ENCODE measurements at places on chromosomes 5 and 9.

GRCh38 chr9:106892632-106893031, 29.7 kb downstream of the ZNF462 start:
- DNase-seq, result peak; percentile 79

GRCh38 chr5:120657104-120657503, 193.0 kb downstream of the PRR16 start:
- no peak for DNase-seq

DNA sequence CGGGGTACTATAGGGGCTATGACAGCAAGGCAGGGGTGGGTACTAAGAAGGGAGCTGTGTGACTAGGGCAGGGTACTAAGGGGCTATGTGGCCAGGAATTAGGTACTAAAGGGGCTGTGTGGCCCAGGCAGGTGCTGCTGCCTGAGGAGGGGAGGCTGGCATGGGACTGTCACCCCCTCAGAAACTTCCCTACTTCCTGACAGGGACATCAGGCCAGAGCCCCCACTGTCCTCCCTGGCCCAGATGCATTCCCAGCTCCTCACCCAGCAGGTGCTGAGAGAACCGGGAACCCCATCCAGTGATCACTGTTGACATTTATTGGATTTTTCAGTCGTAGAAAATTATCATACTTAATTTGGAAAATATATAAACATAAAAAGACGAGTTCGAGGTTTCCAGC, 26.6 kb downstream of the IRX2 start:
- no peak for DNase-seq

DNA sequence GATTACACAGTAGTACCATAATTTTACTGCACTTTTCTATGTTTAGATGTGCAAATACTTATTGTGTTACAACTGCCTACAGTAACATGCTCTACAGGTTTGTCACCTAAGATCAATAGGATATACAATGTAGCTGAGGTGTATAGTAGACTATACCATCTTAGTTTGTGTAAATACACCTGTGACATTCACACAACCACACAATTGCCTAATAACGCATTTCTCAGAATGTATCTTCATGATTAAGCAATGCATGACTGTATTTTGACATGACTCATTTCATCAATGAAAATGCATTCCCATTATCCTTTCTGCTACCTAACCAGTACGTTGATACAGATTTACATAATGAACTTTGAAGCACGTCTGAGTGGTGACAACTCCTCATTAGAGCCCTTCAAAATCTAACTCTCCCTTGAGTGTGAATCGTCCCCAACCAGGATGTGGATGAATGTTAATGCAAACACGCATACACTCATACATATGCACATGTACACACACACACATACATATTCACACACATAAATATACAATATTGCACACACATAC, 28.4 kb downstream of the GZMK start:
- DNase-seq, result no peak

DNA sequence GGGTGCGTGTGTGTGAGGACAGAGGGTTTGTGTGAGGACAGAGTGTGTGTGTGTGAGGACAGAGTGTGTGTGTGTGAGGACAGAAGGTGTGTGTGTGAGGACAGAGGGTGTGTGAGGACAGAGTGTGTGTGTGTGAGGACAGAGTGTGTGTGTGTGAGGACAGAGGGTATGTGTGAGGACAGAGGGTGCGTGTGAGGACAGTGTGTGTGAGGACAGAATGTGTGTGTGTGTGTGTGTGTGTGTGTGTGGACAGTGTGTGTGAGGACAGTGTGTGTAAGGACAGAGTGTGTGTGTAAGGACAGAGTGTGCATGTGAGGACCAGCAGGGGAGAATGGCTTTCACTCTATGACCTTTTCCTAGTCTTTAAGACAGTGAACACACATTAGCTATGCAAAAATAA, 63.1 kb upstream of the UBAC1 start:
- no peak for DNase-seq

DNA sequence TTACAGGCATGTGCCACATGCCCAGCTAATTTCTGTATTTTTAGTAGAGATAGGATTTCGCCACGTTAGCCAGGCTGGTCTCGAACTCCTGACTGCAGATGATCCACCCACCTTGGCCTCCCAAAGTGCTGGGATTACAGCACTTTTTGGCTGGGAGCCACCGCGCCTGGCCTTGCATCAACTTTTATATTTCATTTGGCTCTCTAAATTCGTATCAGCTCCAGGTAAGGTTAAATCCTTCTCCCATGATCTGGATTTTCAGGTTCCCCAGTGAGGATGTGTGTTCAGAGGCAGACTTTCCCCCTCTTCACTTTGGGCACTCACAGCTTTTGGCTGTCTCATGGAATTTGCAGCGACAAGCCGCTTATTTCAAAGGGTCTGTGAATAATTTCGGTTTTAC, 16.8 kb upstream of the RNF38 start:
- no peak for DNase-seq

DNA sequence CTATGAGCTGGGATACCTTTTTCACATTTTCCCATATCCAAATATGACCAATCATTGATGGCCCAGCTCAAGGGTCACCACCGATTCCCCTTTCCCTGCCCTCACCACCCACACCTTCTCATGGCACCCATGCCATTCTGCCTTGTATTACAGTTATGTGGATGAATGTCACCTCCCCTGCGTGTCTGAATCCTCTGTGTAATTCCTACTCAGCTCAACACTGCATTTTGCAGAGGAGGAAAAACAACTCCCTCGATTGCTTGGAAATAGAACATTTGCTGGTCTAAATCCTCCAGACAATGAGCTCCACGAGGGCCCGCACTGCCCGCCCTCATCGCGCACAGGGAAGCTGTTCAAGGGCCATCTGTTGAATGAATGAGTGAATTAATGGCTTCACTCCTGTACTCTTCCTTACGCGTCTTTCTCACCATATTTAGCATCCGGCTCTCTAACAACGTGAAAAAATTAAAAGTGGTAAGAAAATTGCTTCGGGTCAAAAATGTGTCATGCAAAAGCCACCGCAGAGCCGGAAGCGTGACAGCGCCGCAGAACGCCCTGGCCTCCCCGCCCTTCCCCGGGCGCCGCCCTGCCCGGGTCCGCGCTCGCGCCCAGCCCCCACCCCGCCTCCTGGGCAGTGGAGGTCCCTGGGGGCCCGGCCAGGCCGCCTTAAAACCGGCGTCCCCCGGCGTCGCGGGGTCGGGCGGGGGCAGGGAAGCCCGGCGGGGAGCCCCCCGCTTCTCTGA, 704 bp downstream of the SUSD1 start:
- no peak for DNase-seq

DNA sequence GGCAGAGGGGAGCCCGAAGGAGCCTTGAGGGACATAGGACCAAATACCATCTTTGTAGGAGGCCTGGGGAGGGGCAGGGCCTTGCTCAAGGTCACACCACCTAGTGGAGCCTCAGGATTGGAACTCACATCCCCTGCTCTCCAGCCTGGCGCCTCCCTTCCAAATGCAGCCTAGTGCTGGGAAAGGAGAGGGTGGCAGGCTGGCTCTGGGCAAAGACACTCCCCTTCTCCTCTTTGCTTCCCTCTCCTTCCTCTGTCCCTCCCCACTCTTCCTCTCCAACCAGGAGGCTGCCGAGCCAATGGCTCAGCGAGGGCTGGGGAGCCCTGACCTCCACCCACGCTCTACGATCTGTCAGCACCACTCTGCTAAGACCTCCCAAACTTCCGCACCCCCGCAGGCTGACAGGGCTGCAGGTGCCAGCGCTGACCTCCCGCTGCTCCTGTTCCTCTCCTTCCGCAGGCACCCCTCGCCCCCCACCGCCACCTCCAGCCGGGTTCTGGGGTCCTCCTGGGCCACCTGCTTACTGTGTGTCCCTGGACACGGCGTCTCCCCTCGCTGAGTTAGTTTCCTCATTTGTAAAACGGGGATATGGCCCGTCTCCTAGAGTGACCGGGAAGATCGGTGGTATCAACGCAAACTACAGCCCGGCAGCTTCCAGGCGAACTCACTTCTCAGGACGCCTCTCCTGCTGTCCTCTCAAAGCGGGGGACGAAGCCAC, 52.9 kb downstream of the C9orf50 start:
- DNase-seq, result no peak

GRCh38 chr9:16612627-16613026, 257.8 kb downstream of the BNC2 start:
- DNase-seq, result no peak

DNA sequence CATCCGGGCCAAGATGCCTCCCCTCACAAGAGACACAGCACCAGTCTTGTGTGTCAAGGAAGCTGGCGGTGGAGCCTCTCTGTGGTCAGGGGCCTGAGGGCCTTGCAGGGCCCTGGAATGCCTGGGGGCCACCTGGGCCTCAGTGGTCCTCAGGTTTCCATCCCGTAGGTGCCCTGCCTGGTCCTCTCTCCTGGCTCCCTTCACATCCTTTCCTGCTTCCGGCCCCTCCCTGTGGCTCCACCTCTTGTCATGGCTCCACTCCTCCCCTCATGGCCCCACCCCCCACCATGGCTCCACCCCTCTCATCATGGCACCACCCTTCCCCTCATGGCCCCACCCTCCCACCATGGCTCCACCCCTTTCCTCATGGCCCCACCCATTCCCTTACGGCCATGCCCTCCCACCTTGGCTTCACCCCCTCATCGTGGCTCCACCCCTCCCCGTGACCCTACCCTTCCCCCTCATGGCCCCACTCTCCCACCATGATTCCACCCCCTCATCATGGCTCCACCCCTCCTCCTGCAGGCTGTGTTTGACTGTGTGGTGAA, 175.8 kb downstream of the CACNA1B start:
- DNase-seq, result no peak

DNA sequence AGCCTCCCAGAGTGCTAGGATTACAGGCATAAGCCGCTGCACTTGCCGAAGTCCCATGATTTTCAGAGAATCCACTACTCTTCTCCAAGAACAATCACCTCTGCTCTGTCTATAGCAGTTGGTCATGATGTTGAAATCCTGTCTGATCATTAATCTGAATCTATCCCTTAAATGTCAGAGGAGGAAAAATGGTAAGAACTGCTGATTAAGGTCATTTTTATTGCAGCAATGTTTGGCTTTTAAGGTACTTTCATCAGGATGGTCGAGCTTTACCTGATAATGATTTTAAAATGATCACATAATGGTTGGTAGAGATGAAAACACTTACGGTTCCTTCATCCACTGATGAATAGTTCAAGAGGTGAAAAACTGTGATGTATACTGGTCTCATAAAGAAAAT, 968.6 kb downstream of the TLE4 start:
- no peak for DNase-seq

- no peak for DNase-seq
Observed at GRCh38 chr5:59061377-59061776, 478.5 kb downstream of the RAB3C start.

GRCh38 chr5:73793911-73794310, 167.9 kb downstream of the ARHGEF28 start:
- DNase-seq, result no peak

GRCh38 chr5:126831156-126831555, 54.2 kb downstream of the LMNB1 start:
- no peak for DNase-seq

GRCh38 chr5:131289738-131290137, 25.9 kb downstream of the CDC42SE2 start:
- DNase-seq, result no peak

GRCh38 chr5:89729623-89730301, 679.8 kb downstream of the CETN3 start:
- DNase-seq, result no peak

DNA sequence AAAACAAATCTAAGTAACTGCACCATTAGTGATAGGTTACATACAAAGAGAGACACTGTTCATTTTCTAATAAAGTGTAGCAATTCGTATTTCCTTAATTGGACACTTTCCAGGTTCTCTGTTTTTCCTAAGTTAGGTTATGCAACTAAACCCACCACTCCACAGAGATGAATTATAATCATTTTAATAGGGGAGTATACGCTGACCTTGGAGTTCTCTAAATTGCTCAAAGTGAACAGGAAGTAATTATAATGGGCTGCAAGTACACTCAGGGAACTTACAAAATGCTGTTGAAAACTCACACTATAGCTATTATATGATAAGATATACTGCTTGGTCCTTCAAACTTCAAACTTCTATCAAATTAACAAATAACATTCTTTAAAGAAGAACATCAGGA, 18.2 kb upstream of the ADCY2 start:
- no peak for DNase-seq

GRCh38 chr5:65020492-65020891, 251.8 kb downstream of the CWC27 start:
- no peak for DNase-seq

- no peak for DNase-seq
Observed at GRCh38 chr5:647727-648126, 35.6 kb downstream of the CEP72 start.

DNA sequence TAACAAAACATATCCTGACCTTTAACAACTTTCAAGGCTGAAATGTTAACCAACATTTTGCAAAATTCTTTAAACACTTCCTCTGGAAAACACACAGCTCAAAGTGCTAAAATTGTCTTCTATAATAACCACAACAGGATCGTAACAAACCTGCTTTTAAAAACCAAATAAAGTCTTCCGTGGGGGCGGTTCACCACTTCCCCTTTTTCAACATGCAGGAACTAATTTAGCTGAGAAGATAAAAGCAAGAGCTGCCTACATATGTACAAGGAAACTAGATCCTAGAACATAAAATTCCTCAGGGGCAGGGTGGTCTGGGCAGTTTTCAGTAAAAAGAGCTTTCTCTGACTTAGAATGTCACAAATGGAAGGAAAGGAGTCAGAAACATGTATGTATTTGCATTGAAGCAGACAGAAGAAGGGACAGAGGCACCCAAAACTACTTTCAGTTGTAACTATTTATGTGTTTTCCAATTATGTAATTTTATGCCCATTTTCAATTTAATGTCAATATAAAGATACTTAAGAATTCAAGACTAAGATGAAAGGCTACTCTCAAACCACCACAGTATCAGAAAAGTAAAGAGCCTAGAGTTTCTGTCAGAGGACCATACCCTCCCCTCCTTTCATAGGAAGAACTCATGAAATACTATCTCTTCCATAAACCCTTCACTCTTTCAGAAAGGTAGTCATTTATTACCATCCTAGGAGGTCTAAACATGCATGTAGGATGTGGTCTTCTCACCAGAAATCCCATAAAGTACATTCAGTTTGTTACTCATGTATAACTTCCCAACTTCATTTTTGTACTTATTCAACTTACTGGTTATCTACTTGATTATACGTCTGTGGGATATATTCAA, 185.9 kb upstream of the RASA1 start:
- DNase-seq, result no peak

DNA sequence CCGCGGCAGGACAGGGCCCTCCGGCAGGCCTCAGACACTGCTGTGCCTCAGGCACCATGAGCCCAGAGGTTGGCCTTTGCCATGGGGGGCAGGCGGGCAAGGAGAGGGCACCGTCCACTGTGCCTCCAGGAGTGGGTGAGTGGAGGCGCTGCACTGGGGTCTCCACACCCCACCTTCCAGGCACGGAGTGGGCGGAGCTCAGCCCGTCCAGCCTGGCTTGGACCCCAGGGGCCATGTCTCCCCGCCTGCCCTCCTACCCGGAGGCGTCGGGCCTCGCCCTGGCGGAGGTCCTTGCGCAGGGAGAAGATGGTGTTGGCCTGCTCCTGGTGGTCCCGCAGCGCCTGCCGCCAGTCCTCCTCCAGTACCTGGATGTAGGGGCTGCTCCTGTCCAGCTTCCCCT, 3.4 kb downstream of the CARD9 start:
- no peak for DNase-seq

DNA sequence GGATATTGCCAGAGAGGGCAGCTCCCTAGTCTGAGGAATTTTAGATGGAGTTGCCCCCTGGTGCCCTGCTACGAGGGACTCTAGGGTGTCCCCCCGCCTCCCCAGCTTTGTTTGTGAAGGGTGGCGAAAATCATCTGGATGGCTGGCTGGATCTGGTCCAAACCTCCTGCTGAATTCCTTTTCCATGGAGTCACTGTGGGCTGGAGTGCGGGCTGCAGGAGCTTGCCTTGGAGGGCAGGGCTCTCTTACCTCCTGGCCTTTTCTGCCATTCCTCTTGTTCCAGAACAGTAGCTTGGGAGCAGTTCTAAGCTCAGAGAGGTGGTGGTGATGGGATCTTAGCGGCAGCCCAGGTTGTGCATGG, 2.1 kb downstream of the SYNPO start:
- no peak for DNase-seq

Data from smooth muscle cell of the brain vasculature (primary cell).